ENCODE measurements at places on chromosomes 2 and 18.

GRCh38 chr2:45540942-45541341 lies 70.1 kb downstream of the SRBD1 start:
- no peak for DNase-seq

- no peak for DNase-seq
Observed at GRCh38 chr18:4581966-4582365, 126.9 kb upstream of the DLGAP1 start.

- no peak for DNase-seq
Observed at GRCh38 chr2:234816491-234816890, 135.3 kb upstream of the SH3BP4 start.

GRCh38 chr2:232551250-232551638 lies 755 bp downstream of the EIF4E2 start:
- DNase-seq = no peak

DNA sequence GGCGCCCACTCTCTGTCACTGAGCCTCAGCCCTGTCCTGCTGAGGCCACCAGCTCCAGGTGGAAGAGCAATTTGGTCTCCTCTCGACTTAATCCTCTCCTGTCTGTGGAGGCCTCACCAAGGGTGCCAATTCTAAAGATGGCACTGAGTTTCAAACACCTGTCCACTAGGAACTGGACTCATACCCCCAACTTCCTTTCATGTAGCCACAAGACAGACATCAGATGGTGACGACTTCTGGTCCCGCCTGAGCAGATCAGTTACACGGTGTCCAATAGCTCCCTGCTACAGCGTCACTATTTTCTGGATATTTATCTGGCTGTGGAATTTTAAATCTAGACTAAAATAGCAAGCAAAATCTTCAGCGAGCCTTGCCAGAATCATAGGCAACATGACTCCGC lies 24.5 kb upstream of the SP5 start:
- no peak for DNase-seq

DNA sequence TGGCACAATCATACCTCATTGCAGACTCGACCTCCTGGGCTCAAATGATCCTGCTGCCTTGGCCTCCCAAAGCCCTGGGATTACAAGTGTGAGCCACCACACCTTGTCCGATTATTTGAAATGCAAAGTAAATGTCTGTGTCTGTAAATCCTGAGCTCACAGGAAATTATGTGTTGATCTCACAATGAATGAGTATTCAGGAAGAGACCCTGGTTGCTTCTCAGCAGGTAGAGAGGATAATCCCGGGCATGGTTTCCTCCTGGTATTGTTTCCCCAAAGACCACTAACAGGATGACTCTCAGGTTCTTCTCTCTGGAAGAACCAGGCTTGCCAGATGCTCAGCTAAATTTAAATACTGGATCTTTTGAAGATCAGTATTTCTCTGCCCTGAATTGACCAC lies 147.6 kb downstream of the LDLRAD4 start:
- DNase-seq = no peak
